ENCODE measurements at places on chromosomes 11 and 22.

DNA sequence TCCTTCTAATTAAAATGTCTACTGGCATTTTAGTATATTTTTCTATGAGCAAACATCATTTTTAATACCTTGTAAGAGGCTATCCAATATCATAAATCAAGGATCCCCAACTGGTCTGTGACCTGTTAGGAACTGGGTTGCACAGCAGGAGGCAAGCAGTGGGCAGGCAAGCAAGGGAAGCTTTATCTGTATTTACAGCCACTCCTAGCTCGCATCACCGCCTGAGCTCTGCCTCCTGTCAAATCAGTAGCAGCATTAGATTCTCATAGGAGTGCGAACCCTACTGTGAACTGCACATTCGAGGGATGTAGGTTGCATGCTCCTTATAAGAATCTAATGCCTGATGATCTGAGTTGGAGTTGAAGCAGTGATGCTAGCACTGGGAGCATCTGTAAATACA is 70.2 kb upstream of the CREB3L1 start:
- no peak for DNase-seq

- DNase-seq = no peak
These were observed 24.9 kb downstream of the SLC43A1 start for GRCh38 chr11:57490456-57491248.

DNA sequence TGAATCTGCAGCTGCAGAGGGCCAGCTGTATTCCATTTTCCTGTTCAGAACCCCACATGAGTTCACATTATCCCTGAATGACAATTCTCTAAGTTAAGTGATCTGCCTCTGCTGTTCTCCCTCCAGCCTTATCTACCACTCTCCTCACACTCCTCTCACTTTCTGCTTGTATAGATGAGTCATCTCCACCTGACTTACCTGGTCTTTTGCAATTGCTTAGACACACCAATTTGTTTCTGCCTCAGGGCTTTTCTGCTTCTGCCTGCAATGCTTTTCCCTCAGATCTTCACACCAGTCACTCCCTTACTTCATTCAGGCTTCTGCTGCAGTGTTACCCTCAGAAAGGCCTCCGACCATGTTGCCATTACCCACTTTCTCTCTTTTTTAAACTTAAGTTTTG is 118.1 kb downstream of the ATM start:
- no peak for DNase-seq

DNA sequence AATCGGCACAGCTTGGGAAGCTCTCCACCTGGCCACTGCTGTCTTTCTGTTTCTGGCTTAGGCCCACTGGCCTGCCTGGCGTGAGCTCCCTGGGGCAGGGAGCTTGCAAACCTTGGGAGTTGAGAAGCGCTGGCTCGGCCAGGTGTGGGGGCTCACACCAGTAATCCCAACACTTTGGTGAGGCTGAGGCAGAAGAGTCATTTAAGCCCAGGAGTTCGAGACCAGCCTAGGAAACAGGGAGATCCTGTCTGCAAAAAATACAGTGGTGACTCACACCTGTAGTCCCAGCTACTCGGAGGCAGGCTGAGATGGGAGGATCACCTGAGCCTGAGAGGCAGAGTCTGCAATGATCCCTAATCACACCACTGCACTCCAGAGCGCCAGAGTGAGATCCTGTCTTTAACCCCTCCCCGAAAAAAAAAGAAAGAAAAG is 4.0 kb downstream of the AP5B1 start:
- DNase-seq = no peak

GRCh38 chr11:79331203-79331901 is 109.5 kb downstream of the TENM4 start:
- no peak for DNase-seq

DNA sequence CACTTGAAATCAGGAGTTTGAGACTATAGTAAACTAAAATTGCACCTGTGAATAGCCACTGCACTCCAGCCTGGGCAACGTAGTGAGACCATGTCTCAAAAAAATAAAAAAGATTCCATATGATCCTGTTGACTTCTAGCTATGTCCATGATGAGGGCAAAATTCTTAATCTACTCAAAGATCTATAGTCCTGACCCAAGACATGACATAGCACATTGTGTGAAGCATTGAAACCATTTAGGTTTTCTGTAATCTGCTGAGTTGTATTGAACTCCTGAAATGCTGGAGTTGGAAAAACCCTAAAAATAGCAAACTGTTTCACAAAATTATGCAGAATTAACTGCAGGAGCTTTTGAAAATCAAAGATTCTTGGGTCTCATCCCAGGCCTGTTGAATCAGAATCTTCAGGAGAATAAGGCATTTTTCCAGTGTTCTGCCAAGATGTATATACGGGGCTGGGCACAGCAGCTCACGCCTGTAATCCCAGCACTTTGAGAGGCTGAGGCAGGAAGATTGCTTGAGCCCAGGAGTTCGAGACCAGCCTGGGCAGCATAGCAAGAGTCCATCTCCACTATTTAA is 29.8 kb upstream of the LDHA start:
- DNase-seq = no peak

DNA sequence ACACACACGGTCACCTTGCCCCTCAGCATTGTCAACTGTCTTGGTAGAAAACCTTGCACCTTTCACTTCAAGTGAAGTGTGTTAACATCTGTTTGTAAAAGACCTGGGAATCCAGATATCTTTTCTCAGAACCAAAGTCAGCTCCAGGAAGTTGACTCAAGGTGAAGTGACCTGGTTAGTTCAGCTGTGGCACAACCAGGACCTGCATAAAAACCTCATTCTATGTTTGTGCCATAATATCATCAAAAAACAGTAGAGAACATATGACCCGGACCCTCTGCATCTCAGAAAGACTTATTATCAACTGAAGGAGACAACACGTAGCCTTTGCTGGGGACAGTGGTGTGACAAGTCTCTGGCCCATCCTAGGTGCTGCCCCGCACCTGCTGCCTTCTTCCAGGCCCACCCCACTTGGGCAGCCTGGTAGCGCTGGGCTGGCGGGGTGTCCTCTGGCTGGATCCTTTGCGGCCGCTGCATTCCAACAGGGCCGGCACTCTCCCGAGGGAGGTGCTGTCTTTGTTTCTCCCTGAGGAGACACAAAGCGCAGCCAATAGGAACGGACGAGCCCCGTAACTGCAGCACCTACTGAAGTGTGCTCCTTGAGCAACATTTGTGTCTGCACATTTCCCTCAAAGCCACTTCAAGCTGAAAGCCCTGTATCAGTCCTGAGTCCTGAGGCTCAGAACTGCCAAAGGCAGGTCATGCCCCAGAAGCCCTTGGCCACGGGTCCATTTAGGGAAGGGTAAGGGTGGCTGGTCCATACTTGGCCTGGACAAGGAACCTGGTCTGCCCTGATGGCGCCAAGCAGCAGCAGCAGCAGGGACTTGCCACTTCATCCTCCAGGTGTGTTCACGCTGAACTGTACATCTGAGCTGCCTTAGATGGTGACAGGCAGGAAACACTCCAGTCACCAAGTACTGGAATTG is 25.2 kb downstream of the LRRC74B start:
- DNase-seq = no peak

GRCh38 chr11:7749456-7749855 is 43.2 kb upstream of the OVCH2 start:
- DNase-seq = no peak

DNA sequence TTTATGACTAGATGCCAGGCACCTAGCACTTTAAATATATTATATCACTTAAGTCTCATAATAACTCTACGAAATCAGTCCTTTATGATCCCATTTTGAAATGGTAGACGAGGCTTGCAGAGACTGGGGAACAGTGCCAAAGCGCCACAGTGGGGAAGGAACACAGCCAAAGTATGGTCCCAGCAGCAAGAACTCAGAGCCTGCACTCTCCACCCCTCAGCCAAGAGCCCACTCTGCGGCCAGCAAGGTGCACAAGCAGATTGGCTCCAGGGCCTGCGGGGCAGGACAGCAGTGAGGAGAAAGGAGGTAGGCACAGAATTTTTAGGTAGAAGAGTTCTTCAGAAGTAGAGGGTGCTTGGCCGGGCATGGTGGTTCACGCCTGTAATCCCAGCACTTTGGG is 61.4 kb downstream of the NRXN2 start:
- DNase-seq = no peak

DNA sequence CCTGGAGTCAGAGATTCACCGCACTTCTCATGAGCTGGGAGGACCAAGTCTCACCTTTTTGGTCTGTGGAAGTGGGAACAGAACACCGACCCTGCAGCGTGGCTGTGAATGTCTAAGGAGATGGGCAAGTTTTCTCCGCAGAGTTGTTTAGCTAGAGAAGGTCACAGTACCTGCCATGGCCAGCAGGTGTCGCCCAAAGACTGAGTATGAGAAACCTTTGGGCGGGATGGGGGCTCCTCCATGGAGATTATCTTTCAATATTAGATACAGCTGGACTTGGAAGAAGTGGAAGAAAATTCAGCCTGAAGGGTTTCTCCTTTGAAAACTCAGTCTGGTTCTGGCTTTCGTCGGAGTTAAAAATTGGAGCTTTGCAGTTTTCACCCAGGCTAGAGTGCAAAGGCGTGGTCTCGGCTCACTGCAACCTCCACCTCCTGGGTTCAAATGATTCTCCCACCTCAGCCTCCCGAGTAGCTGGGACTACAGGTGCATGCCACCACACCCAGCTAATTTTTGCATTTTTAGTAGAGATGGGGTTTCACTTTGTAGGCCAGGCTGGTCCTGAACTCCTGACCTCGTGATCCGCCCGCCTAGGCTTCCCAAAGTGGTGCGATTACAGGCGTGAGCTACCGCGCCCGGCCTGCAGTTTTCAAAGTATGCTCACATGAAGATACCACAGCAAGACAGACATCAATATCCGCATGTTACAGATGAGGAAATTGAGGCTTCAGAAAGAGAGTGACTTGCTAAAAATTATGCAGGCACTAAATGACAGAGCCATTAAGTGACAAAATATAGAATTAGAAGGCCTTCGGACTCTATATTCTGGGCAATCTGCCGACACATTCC is 10.7 kb upstream of the DSCAML1 start:
- peak; percentile 75 for DNase-seq

DNA sequence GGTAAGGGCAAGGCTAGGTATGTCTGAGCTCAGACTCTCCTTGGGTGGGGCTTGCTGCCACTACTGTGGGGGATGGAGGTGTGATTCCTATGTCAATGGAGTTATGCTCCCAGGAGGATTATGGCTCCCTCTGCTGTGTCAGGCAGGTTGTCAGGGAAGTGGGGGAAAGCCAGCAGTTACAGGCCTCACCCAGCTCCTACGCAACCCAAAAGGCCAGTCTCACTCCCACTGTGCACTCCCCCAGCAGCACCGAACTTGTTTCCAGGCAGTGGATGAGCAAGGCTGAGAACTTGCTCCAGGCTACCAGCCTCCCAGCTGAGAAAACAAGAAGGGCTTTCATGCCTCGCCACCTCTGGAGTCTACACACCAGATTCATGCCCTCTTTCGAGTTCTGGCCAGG is 18.2 kb downstream of the C11orf91 start:
- no peak for DNase-seq

DNA sequence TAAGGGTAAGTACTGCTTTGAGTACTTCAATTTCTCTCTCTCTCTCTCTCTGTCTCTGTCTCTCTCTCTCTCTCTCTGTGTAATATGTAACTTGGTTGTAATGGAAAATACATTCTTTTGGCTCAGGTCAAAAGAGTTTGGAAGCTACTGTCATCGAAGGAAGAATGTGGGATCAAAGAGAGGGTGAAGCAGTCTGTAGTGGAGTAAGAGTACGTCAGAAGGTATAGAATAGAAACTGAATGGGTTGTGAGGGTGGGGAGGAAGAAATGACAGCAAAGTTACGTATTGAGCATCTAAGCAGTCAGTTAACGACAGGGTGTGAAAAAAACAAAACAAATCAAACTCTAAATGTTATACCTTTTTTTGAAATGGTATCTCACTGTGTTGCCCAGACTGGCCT is 10.0 kb downstream of the NCAM1 start:
- DNase-seq = no peak

DNA sequence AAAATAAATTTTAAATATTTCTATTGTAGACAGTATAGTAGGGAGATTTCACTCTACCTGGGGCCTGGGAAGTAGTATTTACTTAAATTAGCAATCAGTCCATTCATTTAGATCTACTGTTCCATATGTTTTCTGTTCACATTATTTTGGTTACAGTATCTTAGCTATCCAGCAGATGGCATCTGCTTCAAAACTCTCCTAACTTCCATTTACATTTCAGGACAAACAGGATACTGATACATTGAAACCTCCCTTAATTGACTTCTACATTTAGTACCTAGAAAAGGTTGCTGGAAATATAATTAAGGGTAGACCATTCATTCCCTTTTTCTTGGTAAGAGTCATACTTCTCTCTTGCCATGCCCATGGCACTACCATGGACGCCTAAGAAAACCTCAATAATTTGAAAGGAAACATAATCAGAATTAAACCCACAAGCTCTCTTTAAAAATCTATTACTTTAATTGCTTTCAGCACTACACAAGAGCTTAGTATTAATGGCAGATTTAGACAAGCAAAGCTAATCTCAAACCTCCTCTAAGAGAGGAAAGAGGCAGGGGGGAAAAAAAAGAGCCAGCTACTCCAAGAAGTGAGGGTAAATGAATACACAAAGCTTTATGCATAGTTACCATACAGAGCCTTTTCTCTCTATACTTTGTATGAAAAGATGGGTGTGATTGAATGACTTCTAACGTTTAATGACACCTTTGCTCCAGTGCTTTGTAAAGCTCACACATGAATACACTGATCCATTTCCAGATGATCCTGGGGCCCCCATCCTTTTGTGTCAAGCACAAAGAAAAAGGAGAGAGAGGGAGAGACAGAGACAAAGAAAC is 131.2 kb upstream of the MTMR2 start:
- DNase-seq = no peak

- DNase-seq = no peak
These were observed 57.8 kb upstream of the APOA1 start for GRCh38 chr11:116895048-116895757.

GRCh38 chr11:12802418-12803085 is 128.3 kb downstream of the TEAD1 start:
- DNase-seq = no peak

GRCh38 chr11:58927393-58928106 is 11.7 kb upstream of the GLYATL1 start:
- DNase-seq = no peak

- DNase-seq = no peak
These were observed 462.6 kb downstream of the BUD13 start for GRCh38 chr11:116310226-116310625.

DNA sequence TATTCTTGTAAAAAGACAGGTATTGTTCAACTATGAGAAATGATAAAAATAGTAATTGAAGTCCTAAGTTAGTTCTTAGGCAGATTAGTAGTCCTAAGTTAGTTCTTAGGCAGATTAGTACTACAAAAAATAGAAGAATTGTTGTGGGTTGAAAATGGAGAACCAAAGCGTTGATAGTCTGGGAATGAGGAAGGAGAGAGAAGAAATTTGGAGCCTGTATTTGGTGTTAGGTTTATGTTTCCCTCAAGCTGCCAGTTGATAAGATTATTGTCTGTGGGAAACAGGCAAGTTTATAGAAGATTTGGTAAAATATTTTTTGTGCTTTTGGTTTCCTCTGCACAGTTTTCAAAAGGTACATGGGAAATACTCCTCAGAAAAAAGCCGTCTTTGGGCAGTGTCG is 3.6 kb downstream of the BCO2 start:
- no peak for DNase-seq

Data from anterior cingulate cortex (tissue), 58 donors.